ENCODE measurements at places on chromosomes 3 and 15. TPM values are rescaled to one million over a fixed set of nuclear protein-coding genes. Genes with fewer than 3 reads are reported as not detected.

The CHCHD6 gene
- 14.3 TPM for total RNA-seq

The STX19 gene
- not detected for total RNA-seq

The LRTM1 gene
- not detected for total RNA-seq

The CCR1 gene
- total RNA-seq, result 1.3 TPM

The MDFIC2 gene
- not detected for total RNA-seq

The COL6A5 gene
- total RNA-seq, result not detected

The CLDN18 gene
- not detected for total RNA-seq

The SPINK8 gene
- total RNA-seq, result not detected

The ADCY5 gene
- 0.46 TPM for total RNA-seq

The OR5H15 gene
- total RNA-seq, result not detected

The ANKUB1 gene
- total RNA-seq, result not detected

The CPNE9 gene
- not detected for total RNA-seq

The SCG3 gene
- total RNA-seq, result not detected

The SLC25A36 gene
- 75.3 TPM for total RNA-seq

The C2CD4A gene
- total RNA-seq, result not detected

The SLITRK3 gene
- total RNA-seq, result not detected

The CKMT1B gene
- not detected for total RNA-seq

The DLEC1 gene
- total RNA-seq, result 0.09 TPM

The PRTG gene
- 2.4 TPM for total RNA-seq

The NTRK3 gene
- 0.28 TPM for total RNA-seq

The FGF12 gene
- 0.09 TPM for total RNA-seq

The NBEAL2 gene
- total RNA-seq, result 1.4 TPM

The GCNT3 gene
- total RNA-seq, result 0.14 TPM

The CCDC9B gene
- 13.8 TPM for total RNA-seq

The KNL1 gene
- 1.3 TPM for total RNA-seq

The CISH gene
- total RNA-seq, result 0.57 TPM

The KCNAB1 gene
- total RNA-seq, result under 0.01 TPM

The CLASP2 gene
- 34.4 TPM for total RNA-seq

The SLC24A5 gene
- not detected for total RNA-seq

The DNAJA4 gene
- total RNA-seq, result 3.5 TPM

The RBP2 gene
- not detected for total RNA-seq

The CATSPER2 gene
- total RNA-seq, result 0.37 TPM

The CACNA2D2 gene
- 0.09 TPM for total RNA-seq

The ACVR2B gene
- 2.2 TPM for total RNA-seq

The ZNF860 gene
- 0.28 TPM for total RNA-seq

The ROBO1 gene
- total RNA-seq, result 98.5 TPM

The ACTC1 gene
- total RNA-seq, result not detected

The TRPM1 gene
- total RNA-seq, result not detected

The BCHE gene
- 0.28 TPM for total RNA-seq

The KLHL40 gene
- total RNA-seq, result not detected

The ITIH4 gene
- total RNA-seq, result 1.6 TPM

The COLQ gene
- 0.46 TPM for total RNA-seq

The GPR160 gene
- total RNA-seq, result 0.28 TPM

The POLQ gene
- total RNA-seq, result 1.8 TPM

The CIDEC gene
- total RNA-seq, result 0.14 TPM

The ARL6IP5 gene
- 119 TPM for total RNA-seq

The DAZL gene
- total RNA-seq, result not detected

The ALPK3 gene
- under 0.01 TPM for total RNA-seq

The STARD9 gene
- 4.0 TPM for total RNA-seq

The TIGIT gene
- total RNA-seq, result not detected

The A4GNT gene
- not detected for total RNA-seq

The SNX22 gene
- total RNA-seq, result 0.18 TPM

The LRRC58 gene
- total RNA-seq, result 18.2 TPM

The GNAT1 gene
- not detected for total RNA-seq

The MRPL3 gene
- 97.3 TPM for total RNA-seq

The GPR87 gene
- not detected for total RNA-seq

The CHDH gene
- under 0.01 TPM for total RNA-seq

The CSPG5 gene
- 0.18 TPM for total RNA-seq

The ENTPD3 gene
- total RNA-seq, result 0.14 TPM

All from smooth muscle cell of bladder (primary cell).